Forelimb muscle (tissue), 1 donor: ENCODE measurements at places on chromosomes 16 and 17. TPM values are rescaled to one million over a fixed set of nuclear protein-coding genes. Genes with fewer than 3 reads are reported as not detected.

The SHCBP1 gene
- polyA plus RNA-seq: 8.8 TPM

The SALL1 gene
- not detected for polyA plus RNA-seq

The SKAP1 gene
- 0.30 TPM for polyA plus RNA-seq

DNA sequence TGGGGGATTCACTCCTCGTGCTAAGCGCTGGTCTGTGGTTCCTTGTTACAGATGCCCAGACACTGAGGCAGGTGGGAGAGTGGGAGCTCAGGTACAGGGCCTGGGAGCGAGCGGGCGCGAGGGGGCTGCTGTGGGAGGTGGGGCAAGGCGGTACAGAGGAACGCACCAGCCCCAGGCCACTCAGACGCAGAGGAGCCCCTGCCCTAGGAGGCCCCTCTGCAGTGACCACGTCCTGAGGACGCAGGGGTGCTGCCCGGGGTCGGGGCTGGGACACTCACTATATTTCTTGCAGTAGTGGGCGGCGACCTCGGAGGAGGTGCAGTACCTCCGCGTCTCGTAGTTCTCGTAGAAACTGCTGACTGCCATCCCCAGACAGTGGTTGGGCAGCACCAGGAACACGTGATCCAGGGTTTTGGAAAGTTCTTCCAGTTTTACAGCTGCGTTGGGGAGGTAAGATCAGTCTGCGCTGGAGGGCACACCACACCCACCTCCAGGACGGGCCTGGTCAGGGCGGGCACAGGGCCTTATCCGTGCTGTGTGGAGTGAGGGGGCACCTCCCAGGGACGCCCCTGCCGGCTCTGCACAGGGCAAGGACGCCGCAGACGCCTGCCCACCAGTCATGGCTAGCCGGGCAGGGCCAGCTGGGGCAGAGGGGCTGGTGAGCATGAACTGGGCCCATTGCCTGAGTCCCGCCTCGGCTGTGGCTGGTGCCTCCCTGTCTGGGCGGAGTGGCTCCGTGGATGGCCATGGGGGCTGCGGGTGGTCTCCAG, 16.3 kb upstream of the RNPS1 start:
- no peak for DNase-seq

GRCh38 chr17:78960928-78961327, 18.8 kb downstream of the LGALS3BP start:
- no peak for DNase-seq

DNA sequence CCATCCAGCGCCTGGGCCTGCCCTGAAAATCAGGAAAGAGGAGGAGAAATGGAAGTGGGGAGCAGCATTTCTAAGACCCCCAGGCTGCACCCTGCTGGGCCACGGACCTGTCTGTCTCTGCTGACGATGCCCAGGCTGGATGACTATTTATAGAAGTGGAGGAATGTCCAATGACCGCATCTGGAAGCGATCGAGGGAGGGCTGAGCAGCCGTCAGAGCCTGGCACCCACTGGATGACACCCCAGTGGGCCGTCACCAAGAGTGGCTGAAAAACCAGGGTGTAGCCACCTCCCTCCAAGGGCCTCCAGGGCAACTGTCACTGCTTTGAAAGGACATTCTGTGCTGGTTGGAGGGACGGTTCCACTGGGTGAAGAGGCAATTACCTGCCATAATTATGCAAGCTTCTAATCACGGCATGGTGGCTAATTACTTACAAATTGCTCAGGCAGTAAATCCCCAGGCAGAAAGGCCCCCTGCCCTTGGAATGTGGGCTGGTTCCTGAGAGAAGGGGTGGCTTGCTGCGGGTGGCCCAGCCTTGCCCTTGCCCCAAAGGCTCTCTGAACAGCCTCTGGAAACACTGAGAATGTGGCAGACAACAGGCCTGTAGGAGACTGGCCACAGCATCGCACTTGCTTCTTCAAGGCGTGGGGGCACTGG, 332.1 kb downstream of the C16orf95 start:
- no peak for DNase-seq

- no peak for DNase-seq
These were observed 103.9 kb upstream of the FAM20A start for GRCh38 chr17:68704871-68705713.

GRCh38 chr17:77301694-77302266, 161.0 kb downstream of the SEC14L1 start:
- no peak for DNase-seq

- DNase-seq: no peak
These were observed 903.1 kb upstream of the SOX9 start for GRCh38 chr17:71217769-71218168.

GRCh38 chr17:58310511-58311428, 17.8 kb downstream of the TSPOAP1 start:
- DNase-seq: no peak
